Stimulated activated CD8-positive, alpha-beta memory T cell treated with anti-CD3 and anti-CD28 coated beads, Interleukin-15, amount 100 ng/mL, for 24 hours (primary cell): ENCODE measurements at places on chromosomes 2 and 18.

DNA sequence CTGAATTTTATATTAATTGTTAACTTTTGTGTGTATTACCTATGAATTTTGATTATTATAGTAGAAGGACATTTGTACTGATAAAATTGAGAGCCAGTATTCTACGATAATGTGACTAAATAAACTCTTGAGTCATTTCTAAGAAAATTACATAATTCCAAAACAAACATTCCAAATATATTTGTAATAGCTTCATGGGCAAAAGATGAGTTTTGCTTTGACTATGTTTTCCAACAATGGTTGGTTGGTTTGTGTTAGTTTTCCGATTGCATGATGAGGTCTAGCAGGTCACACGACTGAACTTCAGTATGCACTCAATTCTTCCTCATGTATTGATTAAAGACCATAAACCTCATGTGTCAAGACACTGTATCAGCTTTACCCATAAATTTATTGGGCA lies 71.7 kb upstream of the WDR75 start:
- DNase-seq, result no peak

- DNase-seq, result no peak
Measured at GRCh38 chr2:165417009-165417408, 52.5 kb upstream of the CSRNP3 start.

DNA sequence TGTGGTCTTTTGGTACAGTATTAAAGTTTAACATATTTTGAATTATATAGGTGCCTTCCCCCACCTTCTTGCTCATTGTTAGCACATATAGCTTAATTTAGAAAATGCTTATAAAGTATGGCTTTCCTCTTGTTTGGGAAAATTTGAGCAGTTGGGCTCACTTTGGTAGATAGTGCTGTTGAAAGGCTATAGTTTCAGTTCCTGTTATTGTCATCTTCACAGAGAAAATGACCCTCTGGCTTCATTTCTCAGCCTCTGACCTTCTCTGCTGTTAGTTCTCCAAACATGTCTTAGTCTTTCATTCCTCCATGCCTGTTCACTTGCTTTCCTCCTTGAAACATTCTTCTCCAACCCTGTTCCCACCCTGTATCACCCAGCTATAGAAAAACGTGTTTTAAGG lies 200.6 kb downstream of the WDR7 start:
- no peak for DNase-seq

DNA sequence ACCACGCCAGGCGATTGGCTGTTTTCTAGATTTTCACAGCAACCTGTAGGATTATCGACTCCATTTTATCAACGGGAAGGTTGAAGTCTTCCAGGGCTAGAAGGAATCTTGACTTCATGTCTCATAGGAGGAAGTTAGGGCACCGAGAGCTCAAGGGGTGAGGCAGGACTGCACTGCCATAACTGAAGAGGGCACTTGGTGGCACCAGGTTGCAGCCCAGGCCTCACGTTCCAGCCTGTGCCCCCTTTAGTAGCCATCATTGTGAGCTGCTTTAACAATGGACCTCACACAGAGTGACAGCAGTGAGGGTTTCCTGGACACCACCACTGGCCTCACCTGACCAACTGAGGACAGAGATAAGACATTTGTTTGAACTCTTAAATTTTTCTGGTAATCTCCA lies 22.9 kb upstream of the RPL37A start:
- DNase-seq, result no peak

DNA sequence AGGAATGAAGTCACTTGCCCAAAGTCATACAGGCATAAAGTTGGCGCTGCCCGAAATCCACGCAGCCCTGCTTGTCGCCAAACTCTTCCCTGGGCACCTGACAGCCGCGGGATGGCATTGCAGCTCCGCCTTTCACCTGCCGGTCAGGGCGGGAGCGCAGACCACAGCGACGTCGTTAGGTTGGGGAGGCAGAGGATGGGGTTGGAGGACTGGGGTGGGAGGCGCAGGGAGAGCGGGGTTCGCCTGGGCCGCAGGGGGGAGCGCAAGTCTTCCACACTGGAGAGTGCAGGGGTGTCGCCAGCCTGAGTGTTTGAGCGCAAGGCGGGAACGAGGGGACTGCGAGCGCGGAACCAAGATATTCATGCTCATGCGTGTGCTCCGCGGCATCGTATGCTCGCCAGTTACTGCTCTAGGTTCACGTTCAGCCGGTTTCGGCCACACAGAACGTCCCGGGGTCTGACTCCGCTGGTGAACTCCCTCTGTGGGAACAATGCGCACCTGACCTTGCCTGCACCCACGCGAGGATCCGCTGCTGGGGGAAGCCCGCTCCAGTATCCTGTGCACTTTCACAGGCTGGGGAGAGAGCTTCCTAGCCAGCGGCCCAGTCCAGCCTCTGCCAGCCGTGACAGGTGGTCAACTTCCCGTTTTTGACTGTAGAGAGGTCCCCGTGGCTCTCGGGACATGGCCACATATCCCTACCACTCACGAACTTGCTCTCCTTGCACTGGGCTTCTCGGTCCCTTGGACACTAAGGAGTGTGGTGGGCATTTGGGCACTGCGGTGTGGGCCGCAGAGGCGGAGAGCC lies 767 bp upstream of the NPPC start:
- no peak for DNase-seq

DNA sequence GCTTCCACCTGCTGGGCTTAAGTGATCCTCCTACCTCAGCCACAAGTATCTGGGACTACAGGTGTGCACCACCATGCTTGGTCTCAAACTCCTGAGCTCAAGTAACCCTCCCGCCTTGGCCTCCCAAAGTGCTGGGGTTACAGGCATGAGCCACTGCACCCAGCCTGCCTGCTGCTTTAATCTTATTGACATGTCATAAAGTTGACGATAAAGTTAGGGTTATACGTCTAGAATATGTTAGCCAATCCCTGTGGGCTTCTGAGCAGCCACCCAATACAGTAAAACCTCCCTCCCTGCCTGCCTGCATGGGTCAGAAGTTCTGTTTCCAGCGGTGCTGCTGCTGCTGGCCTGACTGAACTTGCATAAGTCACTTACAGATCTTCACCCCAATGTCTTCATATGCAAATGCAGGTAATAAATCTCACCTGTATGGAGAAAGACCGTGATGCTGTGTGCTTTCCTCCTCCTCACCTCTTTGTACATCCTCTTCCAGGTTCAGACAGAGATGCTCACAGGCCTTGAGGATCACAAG lies 30.1 kb downstream of the TGIF1 start:
- DNase-seq, result no peak

GRCh38 chr2:142144547-142144946 lies 13.7 kb upstream of the LRP1B start:
- DNase-seq, result no peak
